HFFc6 (cell line): ENCODE measurements at places on chromosomes 5 and 9.
A peak's percentile ranks its signal among the peaks of the same experiment; 100 is the strongest.

- H3K27me3 ChIP-seq = peaks cover 28% of the 10 kb centered on the region
- H3K27ac ChIP-seq = no peak overlapping the region
- no peak overlapping the region for H3K4me3 ChIP-seq
- H3K36me3 ChIP-seq = no peaks in the 10 kb centered on the region
These were observed 61.3 kb upstream of the EPB41L4B start for GRCh38 chr9:109382182-109382581.

DNA sequence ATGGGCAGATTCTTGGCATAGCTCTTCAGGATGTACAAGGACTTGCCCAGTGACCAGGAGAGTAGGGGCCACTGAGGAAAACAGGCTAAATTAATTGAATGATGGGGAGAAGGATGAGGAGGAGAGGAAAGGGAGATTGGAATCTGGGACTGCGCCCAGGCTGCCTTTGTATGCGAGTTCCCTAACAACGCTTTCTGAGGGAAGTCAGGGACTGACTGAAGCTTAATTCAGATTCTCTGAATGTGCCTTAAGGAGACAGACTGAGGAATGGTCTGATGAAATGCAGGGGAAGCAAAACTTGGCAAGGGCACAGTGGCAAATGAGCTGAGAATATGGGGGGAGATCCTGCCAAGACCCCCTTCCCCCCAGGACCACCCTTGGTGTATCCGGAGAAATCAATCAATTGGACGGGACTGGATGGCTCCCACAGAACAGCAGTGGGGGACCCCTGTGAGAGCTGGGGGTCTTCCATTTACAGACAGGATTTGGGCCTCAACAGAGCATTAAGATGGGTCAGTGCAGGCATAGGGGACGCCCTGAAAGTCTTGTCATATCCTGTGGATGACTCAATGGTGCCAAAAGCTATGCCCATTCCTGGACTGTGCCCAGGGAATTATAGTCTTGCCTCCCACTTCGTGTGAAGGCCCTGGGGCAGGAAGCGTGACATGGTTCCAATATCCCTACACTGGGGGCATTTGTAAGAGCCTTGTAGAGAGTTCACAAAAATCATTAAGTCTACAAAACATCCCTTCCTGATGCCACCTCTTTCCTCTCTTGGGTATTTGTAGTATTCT lies 215.5 kb upstream of the TNC start:
- H3K27ac ChIP-seq = no peak overlapping the region
- no peak for DNase-seq
- no peaks in the 10 kb centered on the region for H3K36me3 ChIP-seq

DNA sequence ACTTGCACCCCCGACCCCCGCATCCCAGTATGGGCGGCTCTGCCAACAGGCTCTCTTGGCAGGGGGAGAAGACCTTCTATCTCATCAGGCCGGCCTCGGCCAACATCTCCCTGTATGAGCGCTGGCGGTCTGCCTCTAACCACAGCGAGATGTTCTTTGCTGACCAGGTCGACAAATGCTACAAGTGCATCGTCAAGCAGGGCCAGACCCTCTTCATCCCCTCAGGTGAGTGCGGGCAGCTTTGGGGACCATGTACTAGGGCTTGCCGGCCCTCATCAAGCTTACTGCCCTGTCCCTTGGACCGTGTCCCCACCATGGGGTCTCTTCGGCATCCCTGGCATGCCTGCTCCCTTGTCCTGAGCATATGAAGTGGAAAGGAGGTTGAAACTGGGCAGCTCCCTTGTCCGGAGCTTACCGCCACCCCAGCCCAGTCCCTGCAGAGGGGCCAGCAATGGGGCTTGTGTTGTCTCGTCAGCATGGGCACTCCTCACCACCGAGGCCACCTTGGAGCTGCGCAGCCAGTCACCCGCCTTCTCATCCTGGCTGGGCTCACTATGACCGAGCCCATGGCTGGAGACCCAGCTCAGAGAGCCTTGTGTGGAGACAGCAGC lies 78.1 kb downstream of the PHF2 start:
- no peak overlapping the region for H3K4me3 ChIP-seq
- peaks cover 2% of the 10 kb centered on the region for H3K27me3 ChIP-seq
- H3K4me1 ChIP-seq = no peaks in the 10 kb centered on the region
- H3K36me3 ChIP-seq = peaks cover 5% of the 10 kb centered on the region
- H3K27ac ChIP-seq = no peak overlapping the region
- DNase-seq = no peak

DNA sequence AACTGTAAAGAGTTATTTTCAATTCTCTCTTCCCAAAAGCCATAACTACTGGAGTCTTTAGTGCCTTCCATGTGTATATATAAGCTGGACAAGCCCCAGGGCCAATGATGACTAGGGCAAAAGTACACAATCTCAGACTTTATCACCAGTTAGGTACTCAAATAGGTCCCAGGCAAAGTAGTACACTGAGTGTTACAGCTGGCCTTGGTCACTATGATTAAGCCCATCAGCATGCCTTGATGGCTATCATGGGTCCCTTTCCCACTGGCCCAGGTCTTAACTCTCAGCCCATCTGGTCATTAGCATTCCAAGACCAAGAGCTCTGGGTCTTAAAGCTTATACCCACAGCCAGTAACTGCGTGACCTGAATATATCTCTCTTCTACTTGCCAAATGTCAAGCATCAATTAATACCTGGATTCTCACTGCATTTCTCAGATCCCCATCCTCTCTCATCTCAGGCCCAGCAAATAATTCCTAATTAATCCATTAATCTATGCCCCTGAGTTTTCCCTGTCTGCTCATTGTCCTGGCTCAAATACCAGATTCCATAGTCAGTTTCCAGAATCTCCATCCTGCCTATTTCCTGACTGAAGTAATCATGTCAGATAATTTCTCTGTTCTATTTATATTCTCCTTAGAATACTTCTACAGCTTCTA lies 62.3 kb downstream of the NR6A1 start:
- peak overlapping the region; percentile 74 for H3K4me3 ChIP-seq
- H3K36me3 ChIP-seq = peaks cover 25% of the 10 kb centered on the region
- peaks cover 58% of the 10 kb centered on the region for H3K4me1 ChIP-seq
- H3K27me3 ChIP-seq = no peaks in the 10 kb centered on the region; the same call in 1 of the 2 replicates
- peak overlapping the region; percentile 86 for H3K27ac ChIP-seq

GRCh38 chr5:149795360-149795759 lies 65.2 kb downstream of the PPARGC1B start:
- no peak overlapping the region for H3K27ac ChIP-seq
- peaks cover 27% of the 10 kb centered on the region for H3K4me1 ChIP-seq
- H3K27me3 ChIP-seq = peaks cover 16% of the 10 kb centered on the region
- DNase-seq = no peak
- no peaks in the 10 kb centered on the region for H3K36me3 ChIP-seq
- no peak overlapping the region for H3K4me3 ChIP-seq

GRCh38 chr5:109163336-109163735 lies 246.4 kb downstream of the PJA2 start:
- no peaks in the 10 kb centered on the region for H3K27me3 ChIP-seq
- no peak overlapping the region for H3K27ac ChIP-seq
- no peak for DNase-seq
- peaks cover 17% of the 10 kb centered on the region for H3K4me1 ChIP-seq

DNA sequence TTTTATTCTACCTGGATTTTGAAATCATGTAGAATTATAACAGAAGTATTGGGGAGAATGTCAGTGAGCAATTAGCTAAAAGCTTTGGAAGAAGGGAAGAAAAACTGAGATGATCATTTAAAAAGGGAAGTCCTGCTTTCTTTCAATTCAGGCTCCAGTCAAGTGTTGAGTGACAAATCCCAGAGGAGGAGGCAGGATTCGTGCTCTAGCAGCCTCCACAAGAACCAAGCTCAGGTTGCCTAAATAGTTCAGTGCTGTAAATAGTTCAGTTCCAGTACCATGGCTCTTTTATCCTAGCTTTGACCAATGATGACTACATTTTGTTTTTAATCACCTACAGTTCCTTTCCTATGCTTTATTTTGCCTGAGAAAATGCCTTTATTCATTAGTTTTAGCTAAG lies 204.9 kb upstream of the NREP start:
- DNase-seq = no peak
- H3K27me3 ChIP-seq = no peaks in the 10 kb centered on the region
- peaks cover 9% of the 10 kb centered on the region for H3K36me3 ChIP-seq
- H3K27ac ChIP-seq = peak overlapping the region; percentile 42; the same call in 1 of the 2 replicates

DNA sequence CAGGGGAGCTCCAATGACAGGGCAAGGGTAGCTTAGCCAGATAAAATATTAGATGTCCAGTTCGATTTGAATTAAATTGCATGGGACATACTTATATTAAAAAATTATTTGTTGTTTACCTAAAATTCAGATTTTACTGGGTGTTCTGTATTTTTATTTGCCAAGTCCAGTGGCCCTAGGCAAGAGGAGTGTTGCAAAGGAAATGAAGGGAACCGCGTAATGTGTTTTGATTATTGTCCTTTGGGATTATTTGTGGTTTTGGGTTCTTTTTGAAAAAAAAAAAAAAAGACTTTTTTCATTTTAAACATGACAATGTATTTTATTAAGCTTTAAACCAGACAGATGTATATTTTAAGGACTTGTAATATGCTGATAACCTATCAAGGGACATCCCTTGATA lies 179.3 kb downstream of the C9orf152 start:
- peaks cover 75% of the 10 kb centered on the region for H3K4me1 ChIP-seq
- H3K27ac ChIP-seq = peak overlapping the region; percentile 86; the same call in 1 of the 2 replicates
- no peak overlapping the region; the same call in 1 of the 2 replicates for H3K4me3 ChIP-seq
- H3K36me3 ChIP-seq = no peaks in the 10 kb centered on the region; the same call in none of the 2 replicates
- H3K27me3 ChIP-seq = no peaks in the 10 kb centered on the region; the same call in 1 of the 2 replicates

DNA sequence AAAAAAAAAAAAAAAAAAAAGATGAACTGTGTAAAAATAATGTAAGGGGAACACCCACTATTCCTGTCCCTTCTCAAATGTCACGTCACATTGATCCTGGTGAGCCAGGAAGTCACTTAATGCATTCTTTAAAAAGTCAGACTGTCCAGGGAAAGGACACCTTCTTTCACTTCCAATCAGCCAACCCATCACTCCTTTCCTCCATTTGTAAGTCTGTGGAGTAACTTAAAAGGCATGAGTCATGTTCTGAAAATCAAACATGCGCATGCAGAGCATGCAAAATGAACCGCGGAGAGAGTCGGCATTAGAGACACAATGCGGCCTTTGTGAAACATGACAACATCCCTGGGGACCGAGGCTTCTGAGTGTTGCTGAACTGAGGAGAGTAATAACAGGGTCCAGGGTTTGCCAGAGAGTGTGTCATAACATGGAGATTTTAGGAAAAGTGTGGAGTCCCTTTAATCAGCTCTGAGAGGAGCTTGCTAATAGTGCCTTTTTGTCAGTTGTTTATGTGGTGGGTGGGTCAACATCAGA lies 77.6 kb upstream of the SEMA6A start:
- H3K4me1 ChIP-seq = no peaks in the 10 kb centered on the region
- no peak overlapping the region for H3K4me3 ChIP-seq
- no peaks in the 10 kb centered on the region for H3K36me3 ChIP-seq
- peaks cover 2% of the 10 kb centered on the region; the same call in 1 of the 2 replicates for H3K27me3 ChIP-seq

DNA sequence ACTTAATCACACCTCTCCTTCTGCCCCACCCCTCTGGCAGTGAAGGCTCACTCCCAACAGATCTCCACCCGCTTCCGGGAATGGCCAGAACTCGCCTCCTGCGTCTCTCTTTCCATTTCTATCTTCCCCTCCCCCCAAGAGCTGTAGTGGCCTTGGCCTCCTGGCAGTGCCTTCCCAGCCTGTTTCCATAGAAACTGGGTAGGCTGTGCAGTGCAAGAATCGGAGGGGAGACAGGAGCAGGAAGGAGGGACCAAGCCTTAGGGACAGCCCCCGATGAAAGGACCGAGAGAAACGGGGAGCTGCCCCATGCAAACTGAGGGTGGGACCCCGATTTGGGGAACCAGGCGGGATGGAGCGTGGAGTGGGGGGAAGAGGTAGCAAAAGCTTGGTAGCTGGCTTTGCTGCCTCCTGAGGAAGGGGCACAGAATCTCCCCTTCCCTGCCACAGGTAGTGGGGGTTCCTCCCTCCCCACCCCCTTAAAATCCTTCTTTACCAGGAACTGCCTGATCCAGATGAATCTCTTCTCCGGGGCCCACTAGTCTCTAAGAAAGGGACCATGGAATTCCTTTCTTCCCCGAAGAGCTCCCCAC lies 4.5 kb upstream of the PCDH1 start:
- H3K4me3 ChIP-seq = no peak overlapping the region
- peaks cover 10% of the 10 kb centered on the region for H3K4me1 ChIP-seq
- H3K36me3 ChIP-seq = no peaks in the 10 kb centered on the region

DNA sequence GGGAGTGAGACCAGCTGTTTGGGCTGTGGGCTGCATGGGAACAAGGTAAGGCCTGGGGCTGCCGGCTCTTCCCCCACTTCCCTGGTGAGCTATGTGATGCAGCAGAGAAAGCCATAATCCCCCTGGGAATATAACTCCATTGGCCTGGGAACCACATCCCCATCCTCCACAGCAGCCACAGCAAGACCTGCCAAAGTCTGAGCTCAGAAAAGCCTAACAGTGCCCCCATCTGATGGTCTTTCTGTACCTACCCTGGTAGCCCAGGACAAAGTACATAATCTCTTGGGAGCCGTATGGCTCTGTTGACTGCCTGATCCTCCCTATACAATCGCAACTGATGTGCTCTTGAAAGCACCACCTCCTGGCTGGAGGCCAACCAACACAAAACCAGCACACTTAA lies 432.6 kb downstream of the CDH18 start:
- no peak overlapping the region for H3K27ac ChIP-seq
- no peak overlapping the region for H3K4me3 ChIP-seq
- no peaks in the 10 kb centered on the region for H3K4me1 ChIP-seq

- H3K27ac ChIP-seq = no peak overlapping the region
- H3K4me1 ChIP-seq = no peaks in the 10 kb centered on the region
- H3K4me3 ChIP-seq = no peak overlapping the region
- H3K36me3 ChIP-seq = no peaks in the 10 kb centered on the region
- no peak for DNase-seq
These were observed 137.8 kb upstream of the CD180 start for GRCh38 chr5:67334373-67334772.

GRCh38 chr5:68369023-68369359 lies 153.4 kb downstream of the PIK3R1 start:
- no peaks in the 10 kb centered on the region for H3K36me3 ChIP-seq
- H3K27ac ChIP-seq = no peak overlapping the region
- peaks cover 4% of the 10 kb centered on the region for H3K27me3 ChIP-seq

DNA sequence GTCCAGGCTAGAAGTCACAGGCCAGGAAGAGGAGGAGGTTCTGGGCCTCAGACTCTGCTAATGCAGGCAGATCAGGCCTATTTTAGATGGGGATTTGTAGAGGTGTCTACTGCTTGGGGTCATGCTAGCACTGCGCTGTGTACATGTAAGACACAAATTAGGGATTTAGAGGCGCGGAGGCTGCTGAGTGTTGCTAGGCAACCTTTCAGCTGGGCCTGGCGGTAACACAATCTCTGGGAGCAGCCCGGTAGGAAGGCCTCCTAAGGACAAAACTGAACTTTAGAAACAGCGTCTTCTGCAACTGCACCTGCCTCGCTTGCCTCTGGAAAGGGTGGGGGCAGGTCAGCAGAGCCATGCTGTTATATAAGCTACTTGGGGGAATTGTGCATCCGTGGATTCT lies 147.9 kb downstream of the MACROH2A1 start:
- no peak for DNase-seq
- peaks cover 4% of the 10 kb centered on the region for H3K27me3 ChIP-seq
- H3K36me3 ChIP-seq = peaks cover 6% of the 10 kb centered on the region; the same call in 1 of the 2 replicates
- no peak overlapping the region for H3K4me3 ChIP-seq
- peaks cover 79% of the 10 kb centered on the region for H3K4me1 ChIP-seq
- no peak overlapping the region for H3K27ac ChIP-seq
